ENCODE measurements at places on chromosomes 13 and 19.

DNA sequence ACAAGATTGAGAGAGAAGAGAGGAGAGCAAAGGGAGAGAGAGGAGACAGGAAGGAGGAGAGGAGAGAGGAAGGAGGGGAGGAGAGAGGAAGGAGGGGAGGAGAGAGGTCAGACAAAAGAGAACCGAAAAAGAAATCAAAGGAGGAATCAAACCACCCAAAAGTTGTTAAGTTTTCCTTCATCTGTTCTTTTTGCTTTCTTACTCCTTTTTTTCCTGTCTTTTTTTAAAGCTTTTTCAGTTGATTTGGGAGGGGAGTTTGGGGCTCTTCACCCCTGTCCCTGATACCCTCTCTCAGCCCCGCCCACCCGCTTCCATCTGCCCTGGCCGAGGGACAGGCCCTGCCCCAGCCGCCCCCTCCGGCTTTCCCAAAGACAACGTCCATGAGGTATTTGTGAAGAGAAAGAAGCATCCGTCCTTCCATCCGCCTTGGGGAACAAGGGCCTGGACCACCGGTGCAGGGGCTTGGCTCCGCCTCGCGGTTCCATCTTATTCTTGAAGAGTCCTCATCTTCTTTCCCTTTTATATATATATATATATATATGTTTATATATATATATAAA, 13.3 kb downstream of the ZNF574 start:
- DNase-seq = no peak

- DNase-seq = no peak
Measured at GRCh38 chr13:109387471-109387870, 398.9 kb downstream of the IRS2 start.

DNA sequence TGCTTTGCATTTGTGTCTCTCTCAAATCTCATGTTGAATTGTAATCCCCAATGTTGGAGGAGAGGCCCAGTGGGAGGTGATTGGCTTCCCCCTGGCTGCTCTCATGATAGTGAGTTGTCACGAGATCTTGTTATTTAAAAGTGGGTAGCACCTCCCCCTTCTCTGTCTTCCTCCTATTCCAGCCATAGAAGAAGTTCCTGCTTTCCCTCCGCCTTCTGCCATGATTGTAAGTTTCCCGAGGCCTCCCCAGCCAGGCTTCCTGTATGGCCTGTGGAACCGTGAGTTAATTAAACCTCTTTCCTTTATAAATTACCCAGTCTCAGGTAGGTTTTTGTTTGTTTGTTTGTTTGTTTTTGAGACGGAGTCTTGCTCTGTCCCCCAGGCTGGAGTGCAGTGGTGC, 3.8 kb downstream of the LILRA4 start:
- DNase-seq = no peak

DNA sequence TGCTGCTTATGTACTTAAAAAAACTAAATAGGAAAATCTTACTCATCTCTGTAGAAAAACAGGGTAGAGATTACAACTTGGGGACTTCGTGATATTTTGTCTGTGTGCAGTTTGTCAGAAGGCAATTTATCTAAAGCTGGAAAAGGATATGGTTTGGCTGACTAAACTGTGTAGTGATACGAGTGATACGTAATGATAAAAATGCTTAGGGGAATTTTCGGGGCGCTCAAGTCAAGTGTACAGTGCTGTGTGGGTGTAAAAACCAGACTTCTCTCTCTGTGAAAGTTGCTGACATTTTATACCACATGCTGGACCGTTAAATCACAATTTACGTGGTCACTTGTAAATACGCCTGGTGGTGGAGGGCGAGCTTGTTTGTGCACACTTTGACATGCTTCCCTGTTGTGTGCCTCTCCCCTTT, 221.7 kb downstream of the KCNRG start:
- no peak for DNase-seq

GRCh38 chr19:56066152-56067023, 54.7 kb downstream of the ZNF787 start:
- DNase-seq = no peak

GRCh38 chr19:45782162-45782691, at the start of gene DMPK:
DMPK (minus strand) TSS chr19:45782490; CDS start chr19:45782352, 138 bp downstream.
- no peak for DNase-seq

- no peak for DNase-seq
Measured at GRCh38 chr19:11539495-11540365, 1.1 kb downstream of the CNN1 start.

DNA sequence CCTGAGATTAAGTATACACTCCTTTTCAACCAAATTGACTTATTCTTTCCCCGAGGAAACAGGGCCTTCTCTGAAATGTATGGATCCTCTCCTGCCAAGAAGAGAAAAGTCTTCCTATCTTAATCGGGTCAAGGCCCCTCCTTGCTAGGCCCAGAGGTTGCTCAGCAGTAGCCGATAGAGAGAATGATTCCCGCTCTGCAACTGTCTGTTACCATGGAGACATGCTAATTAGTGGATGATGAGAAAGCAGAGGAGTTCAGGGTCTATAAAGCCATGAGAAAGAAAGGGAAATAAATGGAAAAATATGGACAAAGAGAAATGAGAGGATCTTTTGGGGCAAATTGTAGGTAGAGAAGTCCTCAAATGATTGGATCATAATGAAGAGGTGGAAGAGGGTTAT, 103.5 kb downstream of the POU4F1 start:
- no peak for DNase-seq

GRCh38 chr19:8259922-8260247, 48.3 kb downstream of the CD320 start:
- DNase-seq = no peak

DNA sequence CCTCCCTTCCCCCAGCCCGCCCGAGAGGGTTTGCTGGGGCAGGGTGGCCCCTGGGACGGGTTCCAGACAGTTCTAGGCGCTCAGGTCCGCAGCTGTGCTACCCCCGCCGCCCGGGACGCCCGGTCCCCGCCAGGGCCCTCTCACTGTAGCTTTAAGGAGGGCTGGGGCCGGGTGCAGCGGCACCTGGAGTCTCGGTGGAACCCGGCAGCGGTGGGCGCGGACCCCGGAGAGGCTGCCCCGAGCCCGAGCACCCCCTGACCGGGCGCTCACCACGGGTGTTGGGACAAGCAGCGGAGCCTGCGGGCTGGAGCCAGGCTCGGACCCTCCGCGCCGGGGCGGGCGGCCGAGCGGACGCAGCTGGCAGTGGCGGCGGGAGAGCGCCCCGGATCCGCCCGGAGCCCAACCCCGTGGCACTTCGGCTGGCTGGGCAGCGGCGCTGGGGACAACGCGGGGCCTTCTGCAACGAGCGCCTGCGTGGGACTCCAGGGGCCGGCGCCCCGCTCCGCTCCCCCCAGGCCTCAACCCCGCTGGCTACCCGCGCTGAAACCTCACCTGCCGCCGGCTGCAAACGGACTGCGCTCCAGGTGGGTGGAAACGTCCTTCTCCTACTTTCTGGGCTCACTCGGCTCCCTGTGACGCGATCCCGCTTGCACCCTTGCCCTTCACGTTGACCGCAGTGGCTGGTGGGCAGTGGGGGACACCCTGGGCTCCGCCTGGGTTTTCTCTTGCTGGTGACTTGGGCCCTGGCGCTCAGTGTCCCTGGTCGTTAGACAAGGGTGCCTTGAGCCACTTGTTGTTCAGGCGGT, 81.1 kb downstream of the ZNF429 start:
- DNase-seq = no peak

Measured in NCI-H446 treated with DMSO at 0.1 percent for 48 hours (cell line).